ENCODE measurements at places on chromosomes 4 and X.
A peak's percentile ranks its signal among the peaks of the same experiment; 100 is the strongest.

- no peak for DNase-seq
Observed at GRCh38 chr4:118866442-118866841, 22.2 kb upstream of the SYNPO2 start.

GRCh38 chrX:101348452-101349192 is at the start of gene TIMM8A:
TIMM8A (minus strand) TSS chrX:101348742; CDS start chrX:101348664, 78 bp downstream.
- DNase-seq = peak; percentile 46

DNA sequence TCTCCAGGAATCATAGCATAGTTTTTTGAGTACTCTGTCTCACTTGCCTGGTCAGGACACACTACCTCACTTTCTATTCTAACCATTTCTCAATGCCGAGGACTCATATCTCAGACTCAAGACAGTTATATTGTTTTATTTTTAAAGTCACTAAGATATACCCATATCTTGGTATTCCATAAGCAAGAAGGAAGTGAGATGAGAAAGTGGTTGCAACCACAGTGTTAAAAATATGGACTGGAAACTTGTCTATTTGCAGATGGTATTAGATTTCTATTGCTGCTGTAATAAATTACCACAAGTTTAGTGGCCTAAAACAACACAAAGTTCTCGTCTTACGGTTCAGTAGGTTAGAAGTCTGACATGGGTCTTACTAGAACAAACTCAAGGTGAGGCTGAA is 344.8 kb upstream of the MAGEB2 start:
- no peak for DNase-seq

- peak; percentile 11 for DNase-seq
Observed at GRCh38 chr4:95510145-95510544, 38.6 kb downstream of the UNC5C start.

GRCh38 chr4:43607400-43607799 is 714.9 kb downstream of the GRXCR1 start:
- DNase-seq = no peak

GRCh38 chr4:128232719-128233118 is 54.9 kb downstream of the PGRMC2 start:
- DNase-seq = no peak

DNA sequence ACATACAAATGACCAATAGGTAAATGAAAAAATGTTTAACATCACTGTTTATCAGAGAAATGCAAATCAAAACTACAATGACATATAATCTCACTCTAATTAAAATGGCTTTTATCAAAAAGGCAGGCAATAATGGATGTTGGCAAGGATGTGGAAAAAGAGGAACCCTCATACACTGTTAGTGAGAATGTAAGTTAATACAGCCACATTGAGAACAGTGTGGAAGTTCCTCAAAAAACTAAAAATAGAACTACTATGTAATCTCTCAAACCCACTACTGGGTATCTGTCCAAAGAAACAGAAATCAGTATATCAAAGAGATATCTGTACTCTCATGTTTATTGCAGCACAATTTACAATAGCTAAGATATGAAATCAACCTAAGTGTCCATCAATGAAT is 165.9 kb upstream of the HHIP start:
- no peak for DNase-seq

DNA sequence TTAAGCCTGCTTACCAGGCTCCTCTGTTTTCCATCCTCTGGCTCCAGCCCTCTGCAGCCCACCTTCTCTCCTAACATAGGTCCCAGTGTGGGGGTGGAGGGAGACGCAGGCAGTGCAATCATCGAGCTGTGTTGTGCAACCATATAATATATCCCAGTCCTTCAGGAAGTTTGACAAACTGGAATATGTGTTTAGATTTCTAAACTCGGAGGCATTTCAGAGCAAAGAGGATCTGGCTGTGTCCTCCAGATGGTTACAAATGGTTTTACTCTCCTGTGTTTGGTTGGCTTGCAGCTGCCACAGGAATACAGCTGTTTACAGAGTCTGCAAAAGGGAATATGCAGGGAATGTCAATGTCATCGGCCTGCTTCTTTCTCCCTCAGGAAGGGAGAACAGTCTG is 195.3 kb upstream of the LNX1 start:
- no peak for DNase-seq

DNA sequence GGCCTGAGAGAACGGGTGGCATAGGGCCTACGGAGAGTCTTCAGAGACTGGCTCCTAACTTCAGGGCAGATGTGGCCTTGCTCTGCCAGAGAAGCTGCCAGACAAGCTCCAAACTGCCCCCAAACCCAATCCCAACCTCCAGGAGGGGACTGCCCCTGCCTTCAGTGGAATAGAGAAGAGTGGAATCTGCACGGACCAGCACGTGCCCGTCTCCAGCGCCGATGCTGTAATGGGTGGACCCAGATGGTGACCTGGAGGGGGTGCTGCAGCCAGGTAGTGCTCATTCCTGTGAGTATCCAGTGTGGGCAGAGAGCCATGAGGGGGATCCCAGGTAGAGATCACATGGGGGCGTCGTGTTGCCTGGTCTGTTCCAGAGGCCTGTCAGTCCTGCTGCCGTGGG is 73.2 kb upstream of the NKX1-1 start:
- DNase-seq = no peak

DNA sequence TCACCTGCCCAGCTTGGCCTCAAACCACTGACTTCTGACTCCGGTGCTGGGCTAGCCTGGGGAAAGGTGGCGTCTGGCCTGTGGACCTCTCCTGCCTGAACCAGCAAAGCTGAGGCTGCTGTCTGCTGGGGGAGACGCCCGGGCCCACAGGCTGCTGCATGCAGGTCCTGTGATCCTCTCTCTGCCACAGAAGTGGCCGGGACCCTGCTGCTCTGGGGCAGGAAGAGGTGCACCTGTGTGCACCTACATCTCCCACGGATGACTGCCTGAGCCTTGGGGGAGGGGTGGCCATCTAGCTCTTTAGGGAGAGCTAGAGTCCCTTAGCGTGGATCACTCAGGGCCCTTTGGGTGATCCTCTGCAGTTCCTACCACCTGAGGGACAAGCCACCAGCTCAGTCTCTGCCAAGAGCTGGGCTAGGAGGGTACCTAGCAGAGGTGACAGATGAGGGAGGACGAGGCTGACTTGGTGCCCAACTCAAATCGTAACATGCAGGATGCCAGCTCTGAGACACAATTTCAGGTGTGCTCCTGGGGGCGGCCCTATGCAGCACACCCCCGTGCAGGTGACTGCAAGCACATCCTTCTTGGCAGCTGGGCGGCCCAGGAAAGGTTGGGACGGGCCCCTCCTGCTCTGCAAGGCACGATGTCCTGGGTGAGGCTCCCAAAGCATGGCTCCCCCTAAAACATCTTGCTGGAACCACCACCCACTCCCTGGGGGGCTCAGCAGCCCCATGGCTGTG is 22.5 kb downstream of the LETM1 start:
- DNase-seq = no peak

- no peak for DNase-seq
Observed at GRCh38 chr4:151830168-151830567, 69.4 kb upstream of the GATB start.

- no peak for DNase-seq
Observed at GRCh38 chr4:138039010-138039409, 203.1 kb downstream of the SLC7A11 start.

GRCh38 chr4:119209077-119209476 is 3.4 kb upstream of the USP53 start:
- DNase-seq = no peak

DNA sequence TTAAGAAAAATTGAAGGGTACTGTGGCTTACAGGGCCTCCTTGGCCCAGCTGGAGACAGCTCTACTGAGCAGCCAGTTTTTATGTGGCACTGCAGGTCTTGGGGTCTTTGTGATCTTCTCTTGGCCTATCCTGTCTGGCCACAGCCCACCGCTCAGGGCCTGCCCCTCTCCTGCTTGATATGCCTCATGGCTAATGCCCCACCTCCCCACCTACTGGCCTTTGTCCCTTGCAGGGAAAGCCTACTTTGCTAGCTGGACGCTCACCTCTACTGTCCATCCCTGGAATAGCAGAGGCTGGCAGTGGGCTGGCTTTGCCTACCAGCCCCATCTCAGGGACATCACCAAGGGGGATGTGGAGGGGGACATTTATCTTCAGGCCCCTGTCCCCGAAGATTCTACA is 134.1 kb downstream of the PJA1 start:
- no peak for DNase-seq

- no peak for DNase-seq
Observed at GRCh38 chr4:54482529-54483200, 175.1 kb upstream of the KIT start.

GRCh38 chr4:185151296-185151695 is 8.2 kb downstream of the SLC25A4 start:
- DNase-seq = no peak
